ENCODE measurements at places on chromosomes 5 and 9. TPM values are rescaled to one million over a fixed set of nuclear protein-coding genes. Genes with fewer than 3 reads are reported as not detected.

GRCh38 chr9:88689509-88690298, 154.7 kb downstream of the NXNL2 start:
- no peak for DNase-seq

- DNase-seq, result peak; percentile 88
These were observed 1028.5 kb downstream of the NR2F1-AS1 start for GRCh38 chr5:92552206-92553160.

GRCh38 chr5:65125591-65126541, 355.9 kb downstream of the ADAMTS6 start:
- DNase-seq, result no peak

DNA sequence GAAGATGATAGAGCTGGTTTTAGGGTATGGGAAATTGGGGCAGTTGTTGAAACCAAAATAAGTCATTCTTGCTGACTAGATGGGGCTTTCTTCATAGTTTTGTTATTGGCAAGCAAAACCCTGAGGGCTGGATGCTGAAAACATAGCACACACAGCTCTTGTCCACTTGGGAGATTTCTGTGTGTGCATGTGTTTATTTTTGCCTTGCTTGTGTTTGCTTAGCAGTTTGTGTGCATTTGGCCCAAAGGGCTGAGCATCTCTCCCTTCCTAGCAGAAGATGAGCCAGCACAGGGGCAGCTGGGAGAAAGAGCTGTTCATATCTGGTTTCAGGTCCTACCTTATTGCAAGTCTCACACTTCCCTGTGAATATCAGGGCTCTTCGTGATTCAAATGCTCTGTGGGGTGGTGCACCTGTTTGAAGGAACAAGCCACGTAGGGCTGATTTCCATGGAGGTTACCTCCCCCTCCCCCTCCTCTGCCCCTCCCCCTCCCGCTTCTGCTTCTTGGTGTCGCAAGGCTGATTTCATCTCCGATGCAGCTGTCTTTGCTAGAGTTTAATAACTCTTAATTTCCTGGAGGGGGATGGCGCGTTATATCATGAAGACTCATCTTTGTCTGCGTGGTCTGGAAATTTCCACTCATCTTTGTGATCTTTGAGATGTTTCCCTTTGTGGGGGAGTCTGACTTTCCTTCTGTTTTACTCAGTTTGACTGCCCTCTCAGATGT, 296.5 kb downstream of the ARHGAP26 start:
- DNase-seq, result no peak

GRCh38 chr5:141850244-141850768, 27.9 kb downstream of the PCDH1 start:
- peak; percentile 16 for DNase-seq

DNA sequence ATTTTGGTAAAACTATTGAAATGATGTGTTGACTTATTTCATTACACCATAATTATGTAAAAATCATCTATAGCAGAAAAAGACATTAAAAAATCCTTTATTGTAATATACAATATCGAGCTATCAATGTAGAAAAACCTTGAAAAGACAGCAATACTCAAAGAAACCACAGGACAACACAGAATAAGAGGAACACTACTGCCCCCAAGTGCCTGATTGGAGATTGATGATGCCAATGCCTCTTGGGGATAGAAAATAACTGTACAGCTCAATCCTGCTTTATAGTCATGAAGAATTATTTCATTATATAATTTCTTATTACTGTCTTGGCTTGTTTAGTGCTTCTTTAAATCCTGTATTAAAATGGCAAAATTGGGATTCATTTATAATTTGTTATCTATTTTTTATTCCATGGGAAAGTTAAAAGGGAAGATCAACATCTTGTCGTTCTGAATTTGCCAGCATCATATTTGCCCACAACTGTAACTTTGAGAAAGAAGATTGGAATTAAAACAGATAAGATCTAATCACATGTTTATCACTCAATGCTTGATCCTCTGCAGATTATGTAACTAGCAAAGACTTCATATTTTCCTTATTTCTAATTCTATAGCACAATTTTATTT, 337.5 kb downstream of the CDH9 start:
- DNase-seq, result peak; percentile 75

Gene CBY3
- 1.4 TPM for total RNA-seq
